ENCODE measurements at places on chromosomes 4 and X.
A peak's percentile ranks its signal among the peaks of the same experiment; 100 is the strongest.

GRCh38 chr4:21195682-21196081, 495.4 kb downstream of the PACRGL start:
- DNase-seq: no peak

DNA sequence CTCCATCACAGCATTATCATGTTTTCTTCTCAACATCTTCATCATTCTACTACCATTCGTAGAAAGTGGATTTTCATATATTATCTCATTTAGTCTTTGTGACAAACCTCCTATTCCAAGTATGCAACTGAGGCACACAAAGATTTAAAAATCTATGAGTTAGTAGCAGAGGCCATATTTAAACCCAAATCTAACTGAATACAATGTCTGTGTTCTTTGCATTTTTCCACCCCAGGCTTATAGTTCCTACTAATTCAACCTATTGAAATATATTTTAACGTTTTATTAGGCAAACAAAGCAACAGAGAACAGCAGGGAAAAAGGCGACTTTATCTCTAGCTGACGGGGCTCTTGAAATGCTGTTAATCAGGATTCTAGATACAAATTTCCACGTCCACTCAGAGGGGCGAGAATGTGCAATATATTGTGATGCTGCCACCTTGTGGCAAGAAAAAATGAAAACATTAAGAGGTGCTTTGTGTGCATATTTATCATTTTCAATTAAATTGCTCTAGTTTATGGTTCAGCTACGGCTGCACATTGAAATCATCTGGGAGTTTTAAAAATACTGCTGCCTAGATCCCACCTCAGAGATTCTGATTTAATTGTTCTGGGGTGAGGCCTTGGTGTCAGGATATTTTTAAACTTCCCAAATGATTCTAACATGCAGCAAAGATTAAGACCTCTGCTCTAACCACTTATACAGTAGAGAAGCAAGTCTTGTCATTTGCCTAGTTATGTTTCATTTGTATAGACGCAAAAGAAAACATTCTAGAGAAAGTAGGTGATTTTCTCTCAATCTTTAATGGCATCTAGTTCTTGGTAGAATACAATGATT, 315.9 kb downstream of the MAPK10 start:
- peak; percentile 67 for DNase-seq

DNA sequence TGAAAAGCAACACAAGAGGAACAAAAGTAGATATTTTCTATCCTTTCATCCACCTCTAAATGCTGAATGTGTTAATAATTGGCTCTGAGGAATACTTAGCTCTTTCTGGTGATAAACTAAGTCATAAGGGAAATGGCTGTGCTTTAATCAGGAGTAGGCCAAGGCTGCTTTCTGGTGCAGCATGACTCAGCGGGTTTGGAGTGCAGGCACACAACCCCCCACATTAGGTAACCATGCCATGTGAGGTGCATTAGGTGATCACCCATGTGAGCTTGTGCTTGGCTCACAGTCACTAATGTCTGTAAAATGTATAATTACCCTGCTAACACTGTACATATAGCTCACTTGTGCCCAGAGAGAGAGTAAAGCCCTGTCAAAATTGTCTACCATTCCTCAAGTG, 57.2 kb downstream of the USP38 start:
- no peak for DNase-seq

- DNase-seq: peak; percentile 4
Observed at GRCh38 chr4:93658443-93658842, 170.1 kb upstream of the ATOH1 start.

DNA sequence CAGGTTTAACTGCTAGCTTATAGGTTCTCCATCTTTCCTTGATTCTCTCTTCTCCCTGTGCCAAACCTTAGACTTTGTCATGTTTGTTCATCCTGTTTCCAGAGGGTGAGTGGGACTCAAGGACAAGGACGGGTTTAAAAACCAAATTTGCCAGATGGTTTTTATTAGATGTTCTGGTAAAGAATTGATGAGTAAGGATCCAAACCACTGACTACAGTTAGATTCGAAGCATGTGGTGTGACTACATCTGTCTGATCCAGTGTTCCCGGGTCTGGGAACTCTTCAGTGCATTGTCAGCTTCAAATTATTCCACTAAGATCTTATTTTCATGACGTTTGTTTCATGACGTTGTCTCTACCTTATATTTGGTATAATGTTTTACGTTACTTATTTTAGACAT, 37.5 kb downstream of the MTMR1 start:
- peak; percentile 74 for DNase-seq

DNA sequence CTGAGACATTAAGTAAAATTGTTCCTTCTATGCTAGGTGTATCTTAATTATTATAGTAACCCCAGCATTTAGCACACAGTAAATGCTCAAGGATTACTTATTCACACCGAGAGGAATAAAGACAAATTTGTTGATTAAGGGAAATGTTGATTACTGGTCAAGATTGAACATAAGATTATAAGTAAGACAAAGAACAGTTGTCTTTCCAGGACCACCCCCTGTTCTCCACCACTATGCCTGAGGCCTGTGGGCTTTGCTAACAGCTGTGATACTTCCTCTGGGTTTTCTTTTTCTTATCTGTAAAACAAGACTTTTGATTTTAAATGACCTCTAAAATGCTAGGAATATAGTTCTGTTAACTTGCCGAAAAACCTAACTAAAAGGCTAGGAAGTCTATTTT, 128.0 kb downstream of the DCLK2 start:
- DNase-seq: no peak

DNA sequence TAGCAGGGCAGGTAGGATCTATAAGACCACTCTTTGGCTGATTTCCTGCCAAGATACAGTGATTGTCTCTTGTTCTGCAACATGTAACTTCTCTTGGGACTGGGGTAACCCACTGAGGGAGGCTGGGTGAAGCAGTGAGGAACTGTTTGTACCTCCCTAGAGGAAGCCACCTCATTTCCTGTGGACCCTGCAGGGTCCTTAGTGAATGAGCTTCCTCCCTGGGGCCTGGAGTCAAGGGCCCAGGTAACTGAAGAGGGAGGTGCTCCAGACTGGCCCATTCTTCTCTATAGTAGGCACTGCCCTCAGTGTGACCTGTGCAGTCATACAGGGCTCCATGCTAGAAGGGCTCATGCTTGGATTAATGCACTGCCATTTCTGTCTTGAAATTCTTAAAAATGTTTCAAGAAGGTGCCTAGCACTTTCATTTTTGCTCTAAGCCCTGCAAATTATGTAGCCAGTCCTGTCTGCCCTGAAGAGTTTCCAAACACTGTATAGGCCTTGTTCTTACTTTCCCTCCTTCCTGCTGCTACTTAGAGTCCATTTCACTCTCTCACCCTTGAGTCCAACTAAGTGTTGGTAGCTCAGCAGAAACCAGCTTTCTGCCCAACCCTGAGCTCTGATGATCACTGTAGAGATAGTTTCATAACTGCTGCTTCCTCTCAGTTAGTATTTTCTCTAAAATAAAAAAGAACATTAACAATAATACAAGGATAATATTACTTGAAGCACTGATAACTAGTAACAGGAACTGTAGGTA, 8.5 kb upstream of the GRIA3 start:
- no peak for DNase-seq
